ENCODE measurements at places on chromosomes 6 and 20. TPM values are rescaled to one million over a fixed set of nuclear protein-coding genes. Genes with fewer than 3 reads are reported as not detected.

GRCh38 chr6:108644252-108644651 is 83.5 kb downstream of the FOXO3 start:
- H3K4me1 ChIP-seq, result peaks cover 13% of the 10 kb centered on the region
- H3K4me3 ChIP-seq, result no peak overlapping the region
- H3K27ac ChIP-seq, result no peak overlapping the region
- H3K27me3 ChIP-seq, result no peaks in the 10 kb centered on the region

LY86 gene
- total RNA-seq, result 58.1 TPM

KCNK16 gene
- total RNA-seq, result not detected

- no peak for DNase-seq
- H3K4me3 ChIP-seq, result no peak overlapping the region
- H3K27ac ChIP-seq, result no peak overlapping the region
These were observed 563.1 kb upstream of the JARID2 start for GRCh38 chr6:14682812-14683211.

PTCRA gene
- total RNA-seq, result not detected

DNA sequence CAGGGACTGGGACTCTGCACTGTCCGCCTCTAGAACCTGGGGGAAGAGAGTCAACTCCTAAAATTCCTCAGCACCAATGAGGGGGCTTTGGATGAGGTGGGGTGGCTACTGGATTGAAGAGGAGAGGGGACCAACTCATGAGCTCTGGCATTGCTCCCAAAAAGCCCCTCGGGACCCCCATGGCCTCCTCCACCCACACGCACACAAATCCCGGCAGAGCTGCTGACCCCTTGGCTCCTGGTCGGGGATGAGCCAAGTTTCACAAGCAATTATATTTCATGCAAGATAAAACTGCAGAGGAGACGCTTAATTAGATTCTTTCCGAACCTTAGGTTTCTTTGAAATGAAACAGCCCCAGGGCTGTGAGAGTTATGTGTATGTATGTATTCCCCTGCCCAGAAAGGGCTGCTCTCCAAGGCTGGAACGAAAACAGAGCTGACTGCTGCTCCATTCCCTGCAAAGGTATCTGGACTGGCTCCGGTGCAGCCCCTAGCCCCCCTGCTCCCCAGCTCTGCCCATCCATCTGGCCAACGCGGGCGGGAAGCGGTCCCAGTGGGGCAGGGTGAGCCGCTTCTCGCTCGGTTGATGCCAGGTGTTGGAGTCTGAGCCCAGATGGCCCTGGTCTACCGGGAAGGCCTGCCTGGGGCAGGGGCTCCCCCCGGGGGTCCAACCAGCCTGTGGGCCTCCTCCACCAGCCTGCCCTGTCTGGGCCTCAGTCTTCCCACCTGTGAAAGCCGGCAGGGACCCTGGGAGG is 46.8 kb upstream of the STX16 start:
- no peak overlapping the region for H3K4me3 ChIP-seq
- no peaks in the 10 kb centered on the region for H3K4me1 ChIP-seq
- no peaks in the 10 kb centered on the region for H3K36me3 ChIP-seq
- H3K27ac ChIP-seq, result no peak overlapping the region
- no peak for DNase-seq

CD24 gene
- 49.3 TPM for total RNA-seq

DNA sequence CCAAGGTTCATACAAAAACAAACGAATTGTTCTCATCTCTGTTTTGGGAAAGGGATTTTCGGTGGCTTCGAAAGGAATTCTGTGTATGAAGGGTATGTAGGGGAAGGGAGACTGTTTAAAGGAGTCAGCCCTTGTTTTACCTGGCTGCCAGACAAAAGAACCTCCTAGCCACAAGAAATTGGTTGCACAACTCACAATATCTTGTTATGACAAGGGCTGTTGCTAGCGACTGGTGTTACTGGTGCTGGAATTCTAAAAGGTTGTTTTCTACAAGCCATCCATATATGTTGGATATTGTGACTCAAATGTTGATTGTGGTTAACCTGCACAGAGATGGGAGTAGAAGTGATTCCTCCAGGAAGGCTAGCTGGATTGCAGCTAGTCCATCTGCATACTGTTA is 34.6 kb upstream of the CITED2 start:
- no peaks in the 10 kb centered on the region for H3K4me1 ChIP-seq
- H3K4me3 ChIP-seq, result no peak overlapping the region
- H3K36me3 ChIP-seq, result no peaks in the 10 kb centered on the region
- no peaks in the 10 kb centered on the region for H3K27me3 ChIP-seq

ATP6V1G2 gene
- total RNA-seq, result 1.9 TPM
